ENCODE measurements at places on chromosomes 6 and 20.

DNA sequence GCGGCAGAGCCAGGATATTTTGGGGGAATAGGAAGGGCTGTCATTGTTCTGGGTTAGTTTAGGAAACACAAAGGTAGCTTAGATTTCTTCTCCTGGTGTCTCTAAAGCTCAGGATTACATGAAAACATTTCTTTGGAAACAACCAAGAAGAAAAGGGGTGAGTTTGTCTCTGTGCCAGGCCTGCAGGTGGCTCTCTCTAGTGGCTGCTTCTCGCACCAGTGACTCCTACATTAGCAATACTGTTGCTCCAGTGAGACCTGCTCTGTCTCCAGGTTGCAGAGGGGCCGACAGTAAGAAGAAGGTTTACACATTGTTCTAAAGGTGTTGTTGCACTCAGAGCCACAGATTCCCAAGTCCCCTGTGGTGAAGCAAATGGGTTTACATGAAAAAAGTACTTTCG is 104.6 kb upstream of the GLP1R start:
- DNase-seq = no peak

GRCh38 chr6:4802312-4802935 is 26.2 kb downstream of the CDYL start:
- no peak for DNase-seq

DNA sequence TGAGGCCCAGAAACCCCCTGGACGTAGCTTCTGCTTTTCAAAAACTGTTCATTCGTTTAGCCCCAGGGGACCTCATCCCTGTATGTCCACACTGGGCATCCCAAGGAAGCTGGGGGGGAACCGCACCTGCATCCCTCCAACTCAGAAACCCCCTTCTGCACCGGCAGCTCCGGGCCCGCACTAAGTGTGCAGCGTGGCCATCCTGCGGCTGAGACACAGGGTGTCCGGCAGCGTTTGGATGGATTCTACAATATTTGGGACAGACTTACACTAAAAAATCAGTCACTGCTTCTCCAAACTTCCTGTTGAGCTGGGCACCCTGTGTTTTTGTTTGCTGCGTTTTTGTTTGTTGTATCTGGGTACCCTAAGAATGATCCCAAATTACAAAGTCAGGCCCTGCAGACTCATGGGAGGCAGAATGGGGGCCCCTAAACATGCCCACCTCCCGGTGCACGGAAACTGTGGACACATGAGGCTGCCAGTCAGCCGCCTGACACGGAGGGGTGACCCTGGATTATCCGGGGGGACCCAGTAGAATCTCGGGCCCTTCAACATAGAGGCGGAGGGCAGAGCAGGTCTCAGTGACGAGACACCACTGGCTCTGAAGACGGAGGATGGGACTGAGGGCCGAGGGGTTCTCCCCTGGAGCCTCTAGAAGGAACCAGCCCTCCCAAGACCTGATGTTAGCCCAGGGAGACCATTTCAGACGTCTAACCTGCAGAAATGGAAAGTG is 88.2 kb upstream of the BHLHE23 start:
- peak; percentile 66 for DNase-seq

DNA sequence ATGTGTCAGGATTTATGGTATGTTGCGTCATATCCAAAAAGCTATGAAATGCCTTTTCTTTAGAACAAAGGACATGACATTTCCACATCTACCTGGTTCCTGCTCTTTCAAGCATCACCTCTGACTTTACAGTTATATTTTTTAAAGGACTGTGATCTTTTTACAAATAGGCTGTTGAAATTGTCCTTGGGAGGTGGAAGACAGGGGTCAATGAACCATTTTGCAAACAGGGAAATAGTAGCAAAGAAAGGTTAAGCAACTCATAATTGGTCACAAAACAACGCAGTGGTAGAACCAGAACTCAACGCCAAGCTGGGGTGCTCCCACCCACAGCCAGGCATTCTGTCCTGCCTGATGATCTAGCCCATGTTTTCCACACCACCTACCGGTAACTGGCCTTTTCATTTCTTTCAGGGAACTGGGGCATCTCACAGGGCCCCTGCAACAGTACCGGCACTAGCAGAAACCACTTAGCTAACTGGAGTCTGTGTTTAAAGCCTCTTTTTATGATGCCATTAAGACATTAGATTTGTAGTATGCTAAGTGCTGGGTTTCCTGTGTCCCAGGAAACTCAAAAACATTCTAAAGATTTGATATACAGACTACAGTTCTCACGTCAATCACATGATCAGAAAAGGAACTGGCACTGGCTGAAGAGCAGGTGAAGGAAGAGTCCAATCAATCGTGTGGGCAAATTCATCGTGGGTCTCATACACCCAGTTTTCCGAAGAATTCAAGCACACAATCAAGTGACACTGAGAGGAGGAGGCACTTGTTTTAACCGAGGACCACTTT is 13.9 kb downstream of the ZNF217 start:
- DNase-seq = no peak

GRCh38 chr6:21537637-21538036 is 55.9 kb upstream of the SOX4 start:
- DNase-seq = no peak

Data from chondrocyte (in vitro differentiated cells).